ENCODE measurements at places on chromosomes 2 and 18.

DNA sequence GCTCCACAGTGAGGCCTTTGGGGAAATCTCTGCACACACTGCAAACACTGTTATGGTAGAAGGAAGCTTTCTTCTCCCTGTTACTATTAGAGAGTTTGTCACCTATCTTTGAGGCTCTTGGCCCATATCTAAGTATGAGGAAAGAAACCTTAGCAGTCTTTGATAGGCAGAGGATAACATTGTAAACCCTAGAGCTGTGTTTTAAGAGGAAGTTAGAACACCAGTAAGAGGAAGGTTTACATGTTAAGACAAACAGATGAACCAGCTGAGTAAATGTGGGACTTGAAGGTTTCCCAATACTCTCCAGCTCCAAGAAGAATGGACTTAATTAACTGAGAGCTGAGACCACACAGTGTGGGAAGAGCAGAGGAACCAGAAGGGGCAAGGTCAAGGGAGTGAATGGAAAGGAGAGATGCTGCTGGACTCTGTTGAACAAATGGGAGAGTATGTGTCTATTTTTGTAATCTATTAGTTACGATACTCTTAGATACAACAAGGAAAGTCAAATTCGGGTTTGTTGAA lies 257.0 kb downstream of the DPP10 start:
- DNase-seq = no peak

- peak; percentile 1 for DNase-seq
Measured at GRCh38 chr18:79844999-79845563, 47.3 kb downstream of the KCNG2 start.

DNA sequence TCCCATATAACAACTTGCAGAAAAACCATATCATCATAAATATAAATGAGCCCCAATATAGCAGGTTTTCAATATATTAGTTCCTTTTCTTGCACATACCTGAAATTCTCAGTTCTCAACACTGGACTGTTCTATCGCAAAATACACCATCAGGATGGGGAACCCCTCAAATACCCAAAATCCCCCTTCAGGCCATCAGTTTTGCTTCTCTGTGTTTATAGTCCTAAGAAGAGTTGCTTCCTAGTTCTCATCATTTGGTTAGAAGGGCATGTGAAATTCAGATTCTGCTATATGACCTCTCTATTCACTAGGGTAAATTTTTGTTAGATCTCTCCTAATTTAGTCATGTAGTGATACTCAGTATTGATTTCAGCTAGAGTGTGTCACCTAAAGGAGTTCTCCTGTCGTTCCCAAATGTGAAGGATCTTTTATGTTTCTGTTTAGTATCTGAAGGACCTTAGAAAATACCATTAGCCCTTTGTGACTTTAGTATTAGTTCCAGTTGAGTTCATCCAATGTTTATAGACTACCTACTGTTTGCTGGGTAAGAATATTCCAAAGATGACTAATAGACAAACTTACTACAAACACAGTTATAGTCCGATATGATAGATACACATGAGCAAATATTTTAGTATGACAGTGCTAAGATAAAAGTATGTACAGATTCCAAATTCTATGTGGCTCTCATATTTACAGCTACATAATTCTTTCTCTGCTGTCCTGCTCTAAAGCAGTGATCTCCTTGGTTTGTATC lies 115.8 kb downstream of the TTC27 start:
- DNase-seq = no peak

DNA sequence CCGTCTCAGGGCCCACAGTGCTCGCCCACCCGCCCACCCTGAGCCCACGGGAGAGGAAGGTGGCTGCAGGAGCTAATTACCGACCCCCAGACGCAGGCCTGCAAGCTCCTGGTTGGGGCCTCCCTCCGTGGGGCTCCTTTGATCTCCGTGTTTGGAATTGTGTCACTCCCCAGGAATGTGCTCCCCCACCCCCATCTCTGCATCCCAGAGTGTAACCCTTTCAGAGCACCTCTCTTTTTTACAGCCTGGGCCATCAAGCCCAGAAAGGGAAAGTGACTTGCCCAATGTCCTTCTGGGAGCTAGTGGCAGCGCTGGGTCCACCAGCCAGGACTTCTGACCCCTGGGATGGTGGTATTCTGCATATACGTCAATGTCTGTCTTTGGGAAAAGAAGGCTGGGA lies 335.1 kb downstream of the CYRIA start:
- DNase-seq = no peak

GRCh38 chr18:62282188-62282629 lies 42.9 kb upstream of the TNFRSF11A start:
- DNase-seq = no peak

DNA sequence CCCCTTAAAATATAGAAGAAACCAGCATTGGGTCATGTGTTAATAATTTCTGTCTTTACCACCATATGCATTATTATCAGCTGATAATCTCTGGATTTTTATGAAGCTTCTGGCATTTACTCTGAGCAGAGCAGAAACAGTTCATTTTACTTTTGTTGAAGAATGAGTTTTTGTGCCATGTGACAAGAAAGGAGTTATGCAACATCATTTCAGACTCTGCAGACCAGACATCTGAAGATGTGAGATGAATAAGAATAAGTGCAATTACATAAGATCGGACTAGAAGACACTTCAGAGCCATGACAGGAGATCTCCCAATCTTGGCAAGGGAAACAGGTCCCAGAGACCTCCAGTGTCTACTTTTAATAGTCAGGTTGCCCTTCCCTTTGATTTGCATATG lies 869.4 kb upstream of the VRK2 start:
- DNase-seq = no peak

DNA sequence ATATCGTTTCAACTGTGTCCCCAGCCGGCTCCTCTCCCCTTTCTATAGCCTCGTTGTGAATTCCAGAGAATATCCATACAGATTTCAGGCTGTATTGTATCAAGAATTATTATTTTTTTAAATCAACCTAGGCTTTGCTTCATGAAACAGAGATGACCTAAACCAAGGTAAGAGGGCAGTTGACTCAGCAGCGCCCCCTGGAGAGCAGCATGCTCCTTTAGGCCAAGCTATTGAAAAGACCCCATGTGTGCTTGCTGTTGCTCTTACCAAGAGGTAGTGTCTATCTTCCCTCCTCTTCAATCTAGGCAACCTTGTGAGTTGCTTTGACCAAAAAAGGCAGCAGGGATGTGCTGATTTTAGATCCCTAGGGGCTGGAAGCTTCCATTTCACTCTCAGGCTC lies 426.7 kb upstream of the SMIM21 start:
- DNase-seq = no peak

DNA sequence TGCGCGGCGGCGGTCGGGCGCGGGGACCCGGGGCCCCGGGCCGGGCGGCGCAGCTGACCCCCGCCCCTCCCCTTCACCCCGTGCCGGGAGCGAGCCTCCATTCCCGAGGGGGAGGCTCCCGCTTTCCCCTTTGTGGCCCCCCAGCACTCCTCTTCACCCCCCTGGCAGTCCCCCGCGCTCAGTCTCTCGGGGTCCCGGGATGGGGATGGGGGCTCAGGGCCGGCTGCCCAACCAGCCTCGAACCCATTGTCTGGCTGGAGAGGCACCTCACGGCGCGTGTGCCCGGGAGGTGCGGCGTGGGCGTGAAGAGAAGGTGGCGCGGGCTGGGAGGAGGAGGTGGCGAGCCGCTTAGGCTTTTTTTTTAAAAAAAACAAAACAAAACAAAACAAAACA lies 748 bp downstream of the FMNL2 start:
- no peak for DNase-seq

DNA sequence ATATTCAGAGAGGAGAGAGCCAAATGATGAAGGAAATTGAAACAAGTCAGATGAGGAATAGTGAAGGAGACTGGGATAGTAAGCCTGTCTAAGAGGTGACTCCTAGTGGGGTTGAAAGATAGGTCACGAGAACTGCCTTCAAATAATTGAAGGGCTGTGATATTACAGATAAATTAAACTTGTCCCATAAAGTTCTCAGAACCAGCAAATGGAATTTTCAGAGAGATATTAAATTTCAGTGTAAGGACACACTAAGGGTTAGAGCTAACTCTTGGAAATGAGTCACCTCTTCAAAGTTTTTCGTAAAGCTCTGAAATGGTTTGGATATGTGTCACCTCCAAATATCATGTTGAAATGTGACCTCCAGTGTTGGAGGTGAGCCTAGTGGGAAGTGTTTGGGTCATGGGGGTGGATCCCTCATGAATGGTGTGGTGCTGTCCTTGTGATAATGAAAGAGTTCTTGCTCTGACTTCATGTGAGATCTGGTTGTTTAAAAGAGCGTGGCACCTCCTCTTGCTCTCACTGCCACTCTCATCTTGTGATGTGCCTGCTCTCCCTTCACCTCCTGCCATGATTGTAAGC lies 87.3 kb downstream of the BABAM2 start:
- peak; percentile 94 for DNase-seq

DNA sequence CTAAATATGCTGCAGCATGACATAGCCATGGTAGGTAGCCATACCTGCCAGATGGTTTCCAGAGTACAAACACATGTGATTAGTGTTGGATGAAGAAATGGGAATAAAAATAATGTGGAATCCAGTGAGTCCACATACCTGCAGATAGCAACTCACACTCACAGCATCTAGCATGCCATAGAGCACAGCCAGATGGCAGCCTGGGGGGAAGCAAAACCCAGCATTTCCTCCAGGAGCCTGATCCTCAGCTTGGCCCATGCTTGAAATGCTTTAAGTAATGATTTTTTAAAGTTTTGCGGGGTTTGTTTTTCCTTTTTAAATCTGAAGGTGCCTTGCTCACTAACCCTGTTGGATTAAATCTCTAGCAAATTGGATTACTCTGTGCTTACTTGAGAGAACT lies 535.1 kb downstream of the STK39 start:
- DNase-seq = no peak

- no peak for DNase-seq
Measured at GRCh38 chr18:22846088-22846683, 86.9 kb upstream of the RBBP8 start.

DNA sequence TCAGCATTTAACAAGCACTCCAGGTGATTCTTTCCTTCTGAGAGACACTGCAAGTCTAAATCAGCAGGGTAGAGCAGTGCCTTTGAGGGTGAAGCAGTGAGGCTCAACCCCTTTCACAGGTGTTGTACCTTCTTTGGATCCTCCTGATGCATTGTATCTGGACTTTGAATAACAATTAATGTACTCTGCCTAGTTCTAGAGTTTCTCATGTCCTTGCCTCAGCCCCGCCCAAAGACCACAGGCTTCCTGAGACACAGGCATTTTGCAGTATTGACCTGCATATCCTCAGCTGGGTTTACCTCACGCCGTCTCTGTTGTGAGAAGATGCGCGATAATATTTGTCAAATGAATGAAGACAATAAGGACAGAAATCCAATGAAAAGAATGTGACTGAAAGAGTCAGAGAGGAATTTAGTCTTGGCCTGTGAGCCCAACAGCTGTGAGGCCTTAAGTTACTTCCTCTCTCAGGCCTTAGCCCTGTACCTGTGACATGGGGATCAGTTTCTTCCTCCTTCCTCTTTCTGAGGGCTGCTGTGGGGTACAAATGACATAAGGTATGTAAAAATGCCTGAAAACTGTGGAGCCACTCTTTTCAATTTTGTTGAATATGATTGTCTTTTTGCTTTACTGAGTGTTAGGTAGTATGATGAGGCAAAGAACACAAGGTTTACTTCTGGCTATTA lies 43.7 kb downstream of the WIPF1 start:
- DNase-seq = no peak

DNA sequence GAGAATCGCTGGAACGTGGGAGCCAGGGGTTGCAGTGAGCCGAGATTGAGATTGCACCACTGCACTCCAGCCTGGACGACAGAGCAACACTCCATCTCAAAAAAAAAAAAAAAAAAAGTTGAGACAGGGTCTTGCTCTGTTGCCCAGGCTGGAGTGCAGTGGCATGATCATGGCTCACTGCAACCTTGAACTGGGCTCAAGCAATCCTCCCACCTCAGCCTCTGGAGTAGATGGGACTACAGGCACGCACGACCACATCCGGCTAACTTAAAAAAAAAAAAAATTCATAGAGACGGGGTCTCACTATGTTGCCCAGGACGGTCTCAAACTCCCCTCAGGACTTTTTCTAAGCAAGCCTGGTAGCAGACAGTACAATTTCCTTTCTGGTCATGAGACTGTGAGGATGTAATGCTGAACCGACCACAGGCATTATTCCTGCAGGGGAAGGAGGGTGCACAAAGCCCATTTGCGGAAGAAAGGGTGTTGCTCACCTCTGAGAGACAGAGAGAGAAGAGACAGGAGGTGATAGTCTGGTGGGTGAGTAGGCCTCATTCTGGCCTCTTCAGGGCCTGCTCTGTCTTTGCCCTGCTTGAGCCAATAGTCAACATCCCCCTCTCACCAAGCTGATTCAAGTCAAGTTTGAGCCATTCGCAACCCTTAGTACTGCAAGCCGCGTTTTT lies 205.3 kb downstream of the ZFP36L2 start:
- DNase-seq = no peak

- no peak for DNase-seq
Measured at GRCh38 chr2:30871440-30871839, 64.2 kb upstream of the CAPN13 start.

DNA sequence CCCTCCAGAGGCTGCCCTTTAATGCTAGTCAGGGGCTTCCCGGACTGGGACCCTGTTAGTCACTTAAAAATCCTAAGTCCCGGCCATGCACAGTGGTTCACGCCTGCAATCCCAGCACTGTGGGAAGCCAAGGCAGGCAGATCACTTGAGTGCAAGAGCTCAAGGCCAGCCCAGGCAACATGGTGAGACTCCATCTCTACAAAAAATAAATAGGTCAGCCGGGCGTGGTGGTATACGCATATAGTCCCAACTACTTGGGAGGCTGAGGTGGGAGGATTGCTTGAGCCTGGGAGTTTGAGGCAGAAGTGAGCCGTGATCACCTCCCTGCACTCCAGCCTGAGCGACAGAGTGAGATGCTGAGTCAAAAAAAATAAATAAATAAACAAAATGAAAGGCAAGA lies 17.2 kb upstream of the KCNG2 start:
- DNase-seq = no peak

DNA sequence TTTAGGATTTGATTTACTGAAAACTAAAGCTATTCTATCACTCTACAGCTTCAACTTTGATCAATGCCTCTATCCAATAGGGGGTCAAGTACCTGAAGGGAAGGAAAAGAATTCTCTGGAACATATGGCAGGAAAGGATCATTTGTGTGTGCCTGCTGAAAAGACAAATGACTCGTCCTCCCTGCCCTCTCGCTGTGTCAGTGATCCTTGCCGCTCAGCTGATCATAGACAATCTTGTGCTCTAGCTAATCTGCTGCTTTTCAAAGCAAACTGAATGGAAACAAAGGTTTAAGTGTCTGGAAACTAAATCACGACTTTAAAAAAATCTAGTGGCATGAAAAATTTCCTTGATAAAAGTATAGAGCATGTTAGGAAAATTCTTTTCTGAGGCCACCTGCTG lies 75.6 kb upstream of the CPO start:
- DNase-seq = no peak

- DNase-seq = no peak
Measured at GRCh38 chr2:65397122-65397521, 35.3 kb downstream of the SPRED2 start.

GRCh38 chr18:65659912-65660311 lies 90.9 kb upstream of the CDH7 start:
- DNase-seq = peak; percentile 5

DNA sequence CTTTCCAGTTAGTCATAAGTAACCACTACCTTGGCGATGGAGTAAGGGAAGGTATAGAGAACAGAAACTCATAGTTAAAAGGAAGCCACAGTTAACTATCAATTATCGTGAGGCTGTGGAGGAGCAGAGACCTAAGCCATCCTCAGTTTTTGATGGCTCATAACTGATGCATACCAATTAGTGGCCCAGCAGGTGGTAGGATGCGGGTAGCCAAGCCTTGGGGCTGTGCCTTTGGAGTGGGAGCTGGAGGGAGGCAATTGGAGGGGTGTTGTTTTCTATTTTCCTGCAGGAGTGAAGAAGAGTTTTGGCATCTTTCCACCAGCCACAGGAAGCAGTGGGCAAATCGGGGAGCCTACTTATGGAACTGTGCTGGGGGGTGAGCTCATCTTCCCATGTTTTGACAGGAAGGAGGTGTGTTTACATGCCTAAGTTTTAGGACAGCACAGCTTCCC lies 194.8 kb downstream of the TPGS2 start:
- DNase-seq = peak; percentile 59
